Lower leg skin (tissue), 4 donors: ENCODE measurements at places on chromosomes 13 and 19. TPM values are rescaled to one million over a fixed set of nuclear protein-coding genes. Genes with fewer than 3 reads are reported as not detected.

DNA sequence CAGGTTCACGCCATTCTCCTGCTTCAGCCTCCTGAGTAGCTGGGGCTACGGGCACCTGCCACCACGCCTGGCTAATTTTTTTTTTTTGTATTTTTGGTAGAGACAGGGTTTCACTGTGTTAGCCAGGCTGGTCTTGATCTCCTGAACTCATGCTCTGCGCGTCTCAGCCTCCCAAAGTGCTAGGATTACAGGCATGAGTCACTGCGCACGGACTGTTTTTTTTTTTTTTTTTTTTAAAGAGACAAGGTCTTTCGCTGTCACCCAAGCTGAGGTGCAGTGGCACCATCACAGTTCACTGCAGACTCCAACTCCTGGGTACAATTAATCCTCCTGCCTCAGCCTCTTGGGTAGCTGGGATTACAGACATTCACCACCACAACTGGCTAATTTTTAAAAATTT is 8.2 kb upstream of the ADAMTS10 start:
- no peak for DNase-seq

DNA sequence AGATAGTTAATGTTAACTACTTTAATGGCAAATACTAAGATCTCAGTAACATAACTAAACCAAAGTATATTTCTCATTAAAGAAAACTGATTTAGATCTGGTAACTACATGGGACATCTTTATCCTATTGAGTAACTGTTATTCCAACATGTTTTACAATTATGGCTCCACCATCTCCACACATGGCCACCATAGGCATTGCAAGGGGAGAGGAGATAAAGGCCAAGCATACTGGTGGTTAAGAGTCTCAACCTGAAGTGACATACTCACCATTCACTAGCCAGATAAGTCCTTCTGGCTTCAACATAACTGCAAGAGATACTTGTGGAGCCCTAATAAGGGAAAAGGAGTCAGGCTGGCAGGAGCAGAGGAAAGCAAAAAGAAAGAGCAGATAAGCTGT is 1586.4 kb upstream of the SPRY2 start:
- DNase-seq = no peak

The PDX1 gene
- total RNA-seq = not detected

The KLHL1 gene
- not detected for total RNA-seq

DNA sequence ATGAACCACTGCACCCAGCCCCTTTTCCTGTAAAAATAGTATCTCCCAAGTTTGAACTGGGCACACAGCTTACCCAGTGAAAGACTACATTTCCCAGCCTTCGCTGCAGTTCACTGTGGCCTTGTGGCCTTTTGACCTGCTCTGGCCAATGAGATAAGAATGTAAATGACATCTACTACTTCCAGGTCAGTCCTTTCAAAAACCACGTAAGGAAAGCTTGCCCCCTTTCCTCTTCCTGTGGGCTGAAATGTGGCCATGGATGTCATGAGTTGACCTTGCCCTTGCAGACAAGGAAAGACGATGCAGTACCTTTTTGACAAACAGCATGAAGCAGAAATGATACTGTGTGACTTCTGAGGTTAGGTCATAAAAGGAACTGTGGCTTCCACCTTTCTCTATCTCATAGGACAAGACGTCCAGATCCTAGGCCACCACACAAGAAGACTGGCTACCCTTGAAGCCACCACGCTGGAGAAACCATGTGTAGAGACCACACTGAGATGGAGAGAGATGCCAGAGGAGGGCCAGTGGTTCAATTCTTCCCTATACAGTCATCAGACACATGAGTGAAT is 19.9 kb downstream of the ACER1 start:
- no peak for DNase-seq
